ENCODE measurements at places on chromosomes 5 and 9. TPM values are rescaled to one million over a fixed set of nuclear protein-coding genes. Genes with fewer than 3 reads are reported as not detected.

Gene FST
- 1.1 TPM for total RNA-seq

DNA sequence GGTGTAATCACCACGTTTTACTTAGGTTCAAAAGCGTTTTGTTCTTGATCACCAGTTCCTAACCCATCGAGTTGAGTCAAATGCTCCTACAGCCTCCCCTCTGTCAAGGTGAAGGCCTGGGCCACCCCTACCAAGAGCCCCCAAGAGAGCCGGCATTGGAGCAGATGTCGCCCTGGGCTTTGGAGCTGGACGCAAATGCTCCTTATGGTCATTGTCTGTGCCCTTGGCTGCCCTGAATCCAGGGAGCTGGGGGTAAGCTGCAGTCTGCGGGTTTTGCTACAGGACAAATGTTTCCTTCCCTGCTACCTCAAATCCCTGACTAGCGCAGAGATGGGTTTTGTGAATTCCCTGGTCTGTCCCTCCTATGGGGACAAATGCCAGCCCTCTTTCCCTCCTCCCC is 4.9 kb downstream of the RNF183 start:
- DNase-seq, result no peak
- H3K27ac ChIP-seq, result no peak overlapping the region
- no peaks in the 10 kb centered on the region for H3K4me1 ChIP-seq
- H3K4me3 ChIP-seq, result no peak overlapping the region
- H3K36me3 ChIP-seq, result no peaks in the 10 kb centered on the region
- no peaks in the 10 kb centered on the region for H3K27me3 ChIP-seq

Gene CCL27
- not detected for total RNA-seq

Gene UBQLN1
- total RNA-seq, result 104 TPM

Gene FBXO4
- 14.6 TPM for total RNA-seq

GRCh38 chr9:3908731-3909130 is 382.9 kb upstream of the RFX3 start:
- H3K4me3 ChIP-seq, result no peak overlapping the region
- no peaks in the 10 kb centered on the region for H3K4me1 ChIP-seq
- no peaks in the 10 kb centered on the region for H3K36me3 ChIP-seq
- no peaks in the 10 kb centered on the region for H3K27me3 ChIP-seq

Gene CLINT1
- 74.1 TPM for total RNA-seq

DNA sequence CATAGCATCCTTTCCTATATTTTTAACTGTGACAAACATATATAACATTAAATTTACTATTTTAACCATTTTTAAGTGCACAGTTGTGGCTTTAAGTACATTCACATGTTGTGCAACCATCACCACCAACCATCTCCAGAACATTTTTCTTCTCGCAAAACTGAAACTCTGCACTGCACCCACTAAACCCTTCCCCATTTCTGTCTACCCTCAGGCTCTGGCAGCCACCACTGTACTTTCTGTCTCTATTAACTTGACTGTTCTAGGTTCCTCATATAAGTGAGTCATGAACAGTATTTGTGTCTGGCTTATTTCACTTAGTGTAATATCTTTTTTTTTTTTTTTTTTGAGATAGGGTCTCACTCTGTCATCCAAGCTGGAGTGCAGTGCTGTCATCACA is 25.5 kb downstream of the KCNMB1 start:
- H3K36me3 ChIP-seq, result no peaks in the 10 kb centered on the region
- no peak overlapping the region for H3K4me3 ChIP-seq
- no peak overlapping the region for H3K27ac ChIP-seq
- no peak for DNase-seq
- H3K27me3 ChIP-seq, result no peaks in the 10 kb centered on the region

Gene SLC25A2
- total RNA-seq, result 0.49 TPM

Gene CMYA5
- 0.15 TPM for total RNA-seq
